ENCODE measurements at places on chromosomes 7 and 10.

DNA sequence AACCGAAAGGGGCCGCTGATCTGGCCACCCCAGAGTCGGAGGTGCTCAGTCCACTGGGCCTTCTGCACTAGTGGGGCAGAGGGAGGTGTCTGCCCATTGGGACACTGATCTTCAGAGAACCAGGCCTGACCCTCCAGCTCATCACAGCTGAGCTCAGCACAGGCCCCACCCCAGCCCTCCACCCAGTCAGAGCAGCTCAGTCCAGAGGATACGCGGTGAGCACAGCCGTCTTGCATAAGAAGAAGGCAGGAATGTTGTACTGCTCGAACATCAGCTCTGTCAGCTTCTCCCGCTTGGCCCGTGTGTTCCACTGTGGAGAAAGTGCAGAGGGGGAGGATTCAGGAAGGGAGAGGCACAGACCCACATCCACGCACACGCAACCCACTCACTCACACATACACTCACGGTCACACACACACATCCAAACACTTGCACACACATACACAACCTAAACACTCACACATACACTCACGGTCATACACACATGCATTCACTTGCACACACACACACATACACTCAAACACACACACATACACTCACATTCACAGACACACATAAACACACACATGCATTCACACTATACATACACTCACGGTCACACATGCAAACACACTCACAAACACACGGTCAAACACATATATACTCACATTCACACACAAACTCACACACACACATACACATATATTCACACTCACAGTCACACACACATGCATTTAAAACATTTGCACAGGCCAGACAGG lies 6.3 kb downstream of the ACTL6B start:
- DNase-seq, result no peak

DNA sequence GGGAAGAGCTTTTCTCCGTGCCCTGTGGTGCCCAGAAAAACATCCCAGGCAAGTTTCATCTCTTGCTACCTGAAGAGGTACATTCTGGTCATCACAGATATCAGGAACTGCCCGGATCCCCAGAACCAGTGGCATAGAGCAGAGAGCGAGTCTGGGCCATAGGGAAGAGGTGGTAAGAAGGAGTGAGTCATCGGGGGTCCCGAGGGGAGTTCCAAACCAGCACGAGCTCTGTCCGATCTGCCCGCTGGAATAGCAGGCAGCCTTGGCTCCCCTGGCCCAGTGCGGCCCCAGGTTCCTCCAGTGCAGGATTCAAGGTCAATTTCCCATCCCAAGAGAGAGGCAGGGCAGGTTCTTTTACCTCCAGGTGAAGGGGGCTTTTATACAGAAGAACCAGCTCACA lies 124.7 kb downstream of the RGS10 start:
- no peak for DNase-seq

GRCh38 chr7:143227806-143228205 lies 6.0 kb downstream of the TAS2R40 start:
- DNase-seq, result no peak

- DNase-seq, result no peak
Measured at GRCh38 chr10:89553064-89553734, 17.8 kb upstream of the SLC16A12 start.

- DNase-seq, result no peak
Measured at GRCh38 chr7:124723012-124723411, 42.6 kb downstream of the GPR37 start.

DNA sequence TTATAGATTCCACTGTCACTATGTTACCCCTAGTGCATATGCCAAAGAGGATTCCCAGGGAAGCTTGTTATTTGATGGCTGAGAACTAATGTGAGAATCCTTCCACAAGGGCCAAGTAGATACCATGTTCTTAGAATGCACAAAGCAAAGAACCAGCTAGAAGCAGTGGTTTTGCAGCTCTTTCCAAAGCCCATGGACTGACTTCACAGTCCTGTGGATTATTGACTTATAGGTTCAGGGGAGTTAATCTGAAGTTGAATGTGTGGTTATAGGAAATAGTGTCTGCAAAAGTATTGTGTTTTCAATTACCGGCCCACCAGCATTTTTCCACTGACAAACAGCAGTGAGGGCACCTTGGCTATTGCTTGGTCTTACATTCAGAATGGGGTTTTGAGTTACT lies 28.2 kb downstream of the TIMM23 start:
- DNase-seq, result no peak

DNA sequence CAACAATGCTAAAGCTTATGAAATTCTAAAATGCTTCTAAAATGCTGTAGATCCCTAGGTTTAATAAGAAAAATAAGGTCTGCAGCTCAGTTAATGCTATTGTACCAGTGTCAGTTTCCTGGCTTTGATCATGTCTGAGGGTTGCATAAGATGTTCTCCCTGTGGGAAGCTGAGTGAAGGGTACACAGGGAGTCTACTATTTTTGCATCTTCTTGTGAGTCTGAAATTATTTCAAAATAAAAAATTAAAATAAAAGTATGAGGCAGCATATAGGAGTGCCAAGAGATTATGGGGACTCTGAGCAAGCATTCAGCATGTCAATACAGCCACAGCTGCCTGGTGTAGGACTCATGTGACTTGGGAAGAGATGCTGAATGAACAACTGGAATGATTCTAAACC lies 14.7 kb downstream of the CHST15 start:
- no peak for DNase-seq

DNA sequence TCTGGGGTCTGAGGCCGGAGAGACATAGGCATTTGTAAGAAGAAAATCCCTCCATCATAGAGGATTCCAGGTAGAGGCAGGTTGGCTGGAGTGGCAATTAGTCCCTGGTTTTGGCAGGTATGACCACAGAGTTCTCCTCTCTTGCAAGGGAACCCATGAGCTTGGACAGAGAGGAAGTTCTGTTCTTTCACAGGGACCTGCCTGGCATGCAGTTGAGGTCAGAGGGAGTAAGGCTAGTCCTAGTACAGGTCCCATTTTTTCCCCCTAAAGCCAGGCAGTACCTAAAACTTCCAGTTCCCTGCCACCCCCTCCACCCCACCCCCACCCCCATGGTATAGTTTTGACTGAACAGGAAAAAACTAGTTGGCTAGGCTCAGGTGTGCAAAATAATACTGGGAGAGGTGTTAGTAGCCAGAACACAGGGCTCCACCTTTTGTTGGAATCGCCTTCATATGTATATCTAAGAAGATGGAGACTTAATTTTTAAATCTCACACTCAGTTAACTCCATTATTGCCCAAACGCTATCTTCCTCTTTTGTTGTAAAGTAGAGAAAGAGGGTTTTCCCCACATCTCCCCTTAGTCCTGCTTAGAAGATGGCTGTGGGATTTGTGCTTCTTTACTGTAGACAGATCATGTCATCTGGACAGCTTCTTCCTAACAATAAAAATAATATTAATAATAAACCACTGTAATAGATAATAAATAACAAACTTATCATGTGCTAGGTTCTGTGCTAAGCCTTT lies 188.1 kb downstream of the TCF7L2 start:
- DNase-seq, result no peak

GRCh38 chr7:94940241-94940640 lies 32.8 kb downstream of the PPP1R9A start:
- no peak for DNase-seq

GRCh38 chr7:44290252-44290620 lies 35.2 kb downstream of the CAMK2B start:
- DNase-seq, result no peak

GRCh38 chr7:151735186-151735850 lies 141.6 kb downstream of the PRKAG2 start:
- no peak for DNase-seq

GRCh38 chr10:91335147-91335546 lies 75.0 kb upstream of the HECTD2 start:
- no peak for DNase-seq

DNA sequence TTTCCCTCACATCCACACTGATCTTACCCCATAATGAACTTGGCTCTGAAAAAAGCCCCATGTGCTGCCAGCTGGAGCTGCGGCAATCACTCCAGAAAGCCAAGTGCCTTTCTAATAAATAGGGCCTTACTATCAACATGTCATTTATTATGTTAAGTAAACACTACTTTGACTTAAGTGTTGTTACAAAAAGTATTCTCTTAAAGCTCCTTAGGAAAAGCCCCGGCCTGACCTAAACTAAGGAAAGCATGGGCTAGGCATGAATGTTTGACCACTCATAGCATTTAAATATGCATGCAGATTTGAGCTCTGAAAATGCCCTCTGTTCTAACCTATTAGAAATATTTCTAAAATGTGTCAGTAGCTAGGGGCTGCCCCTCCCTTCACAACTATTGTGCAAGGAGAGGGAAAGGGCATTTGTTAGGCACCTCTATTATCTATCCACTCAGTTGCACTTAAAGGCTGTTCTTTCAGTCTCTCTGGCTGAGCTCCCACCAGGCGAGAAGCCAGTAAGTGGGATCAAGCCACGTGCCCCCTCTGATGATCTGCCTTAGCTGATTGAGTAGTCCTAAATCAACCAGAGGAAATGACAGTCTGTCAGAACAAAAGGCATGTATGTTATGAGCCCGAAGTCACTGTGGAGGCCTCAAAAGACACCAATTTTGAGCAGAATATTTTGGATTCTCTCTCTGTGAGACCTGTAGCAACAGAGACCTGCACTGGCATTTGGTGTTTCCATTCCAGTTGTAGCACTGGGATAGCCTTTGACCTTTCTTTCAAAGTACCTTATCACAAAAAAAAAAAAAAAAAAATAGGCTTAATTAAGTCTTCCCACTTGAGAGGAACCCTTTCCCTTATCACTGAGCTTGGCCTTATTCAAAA lies 77.1 kb downstream of the ITGB8 start:
- no peak for DNase-seq

DNA sequence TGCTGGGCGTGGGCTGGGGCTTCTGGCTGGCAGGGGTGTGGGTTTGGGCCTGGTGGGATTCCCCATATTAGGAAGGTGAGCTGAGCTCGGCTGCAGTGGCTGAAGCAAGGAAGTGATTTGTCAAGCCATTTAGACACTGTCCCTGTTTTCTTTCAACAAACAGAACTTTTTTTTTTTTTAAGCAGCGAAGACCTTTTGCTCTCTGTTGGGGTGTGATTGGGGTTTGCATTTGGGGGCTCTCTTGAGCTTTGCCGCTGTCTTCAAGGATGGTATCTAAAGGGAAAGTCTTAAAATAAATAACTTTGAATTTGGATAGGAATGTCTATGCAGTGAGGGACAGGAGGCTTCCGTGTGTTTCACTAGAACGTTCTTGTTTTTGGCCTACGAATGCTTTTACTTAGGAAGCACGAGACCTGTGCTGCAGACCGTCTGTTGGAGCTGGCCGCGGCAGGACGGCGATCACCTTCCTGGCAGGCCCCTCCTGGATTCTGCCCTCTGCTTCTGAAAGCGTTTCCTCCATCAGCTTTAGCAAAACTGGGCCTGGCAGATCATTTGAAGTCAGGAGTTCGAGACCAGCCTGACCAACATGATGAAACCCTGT lies 43.9 kb downstream of the FOXK1 start:
- no peak for DNase-seq

DNA sequence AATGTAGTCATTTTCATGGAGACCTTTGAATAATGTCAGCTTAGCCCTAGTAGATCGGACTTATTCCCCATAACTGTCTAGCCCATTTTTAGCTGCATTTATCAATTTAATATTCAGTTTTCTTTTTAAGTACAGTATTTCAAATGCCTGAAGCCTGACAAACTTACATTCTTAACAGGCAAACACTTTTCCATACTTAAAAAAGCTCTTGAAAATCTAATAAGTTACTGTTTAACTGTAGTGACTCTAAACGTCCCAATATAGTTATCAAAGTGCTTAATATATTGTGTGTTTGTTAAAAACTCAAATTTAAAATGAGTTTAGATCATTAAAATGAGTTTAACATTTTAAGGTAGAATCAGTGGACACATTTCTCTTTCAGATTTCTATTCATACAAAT lies 44.9 kb downstream of the PON1 start:
- no peak for DNase-seq

DNA sequence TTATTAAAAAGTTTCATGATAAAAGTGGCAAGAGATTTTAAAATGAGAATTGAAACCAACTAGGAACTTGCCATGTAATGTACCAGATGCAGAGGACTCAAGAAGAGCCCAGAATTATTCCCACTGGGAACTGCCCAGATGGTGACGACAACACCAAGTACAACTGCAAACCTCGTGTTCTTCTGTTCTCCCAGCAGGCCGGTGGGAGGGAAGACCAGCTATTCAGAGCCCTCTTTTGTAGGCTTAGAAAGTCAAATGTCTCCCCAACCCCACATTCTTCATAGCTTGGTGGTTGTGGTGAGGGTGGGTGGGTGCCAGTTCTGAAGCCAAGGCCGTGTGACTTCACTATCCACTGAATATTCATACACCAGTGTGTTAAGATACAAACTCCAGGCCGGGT lies 54.3 kb upstream of the ITGB1 start:
- DNase-seq, result no peak

DNA sequence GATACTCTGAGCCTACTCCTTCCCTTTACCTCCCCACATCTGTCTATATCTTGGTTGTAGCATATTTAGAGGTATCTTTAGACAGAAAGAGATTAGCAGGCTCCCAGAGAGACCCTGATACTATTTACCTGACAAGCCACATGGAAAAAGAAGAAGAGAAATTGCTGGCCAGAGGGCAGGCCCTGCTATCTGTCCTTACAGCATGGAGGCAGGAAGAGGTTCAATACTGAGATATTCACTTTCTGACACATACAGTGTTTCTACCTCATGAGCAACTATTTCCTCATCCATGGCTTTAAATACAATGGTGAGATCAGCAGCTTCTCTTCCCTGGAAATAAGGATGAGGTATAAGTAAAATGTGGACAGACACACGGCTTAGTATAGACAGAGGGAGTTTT lies 33.9 kb upstream of the TSPAN13 start:
- no peak for DNase-seq

GRCh38 chr10:26318672-26319071 lies 102.1 kb downstream of the GAD2 start:
- no peak for DNase-seq

DNA sequence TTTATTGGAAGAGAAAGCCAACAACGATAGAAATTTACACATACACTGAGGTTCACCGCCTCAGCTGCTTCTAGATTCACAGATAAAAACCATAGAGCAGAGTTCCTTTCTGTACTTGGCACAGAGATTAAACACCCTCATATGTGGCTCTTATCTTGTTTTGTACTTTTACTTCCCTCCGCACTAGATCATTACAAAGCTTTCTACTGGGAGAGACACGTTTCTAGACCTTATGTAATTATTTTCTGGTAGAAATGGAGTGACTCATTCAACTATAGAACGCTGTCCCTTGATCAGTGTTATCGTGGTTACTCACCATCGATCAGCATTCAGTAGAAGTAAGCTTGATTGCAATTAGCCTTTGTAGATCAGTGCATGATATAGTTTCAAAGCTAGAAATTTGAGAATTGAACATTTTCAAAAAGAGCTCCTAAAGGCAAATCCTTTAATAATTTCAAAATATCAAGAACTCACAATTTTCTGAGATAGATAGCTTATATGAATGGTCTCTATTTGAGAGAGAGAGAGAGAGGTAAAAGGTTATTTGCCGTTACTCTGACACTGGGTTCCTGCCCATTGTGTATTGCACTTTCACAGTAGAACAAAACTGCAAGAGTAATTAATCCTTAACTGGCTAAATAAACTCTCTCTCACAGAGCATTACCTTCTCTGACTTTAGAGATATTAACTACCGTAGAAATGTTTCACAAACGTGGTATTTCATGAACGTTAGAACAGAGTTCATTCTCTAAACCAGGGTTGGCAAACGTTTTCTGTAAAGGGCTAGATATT lies 26.1 kb upstream of the DNAJC1 start:
- DNase-seq, result no peak
